Globus pallidus (tissue), 1 donor: ENCODE measurements at places on chromosomes 7 and 10.

DNA sequence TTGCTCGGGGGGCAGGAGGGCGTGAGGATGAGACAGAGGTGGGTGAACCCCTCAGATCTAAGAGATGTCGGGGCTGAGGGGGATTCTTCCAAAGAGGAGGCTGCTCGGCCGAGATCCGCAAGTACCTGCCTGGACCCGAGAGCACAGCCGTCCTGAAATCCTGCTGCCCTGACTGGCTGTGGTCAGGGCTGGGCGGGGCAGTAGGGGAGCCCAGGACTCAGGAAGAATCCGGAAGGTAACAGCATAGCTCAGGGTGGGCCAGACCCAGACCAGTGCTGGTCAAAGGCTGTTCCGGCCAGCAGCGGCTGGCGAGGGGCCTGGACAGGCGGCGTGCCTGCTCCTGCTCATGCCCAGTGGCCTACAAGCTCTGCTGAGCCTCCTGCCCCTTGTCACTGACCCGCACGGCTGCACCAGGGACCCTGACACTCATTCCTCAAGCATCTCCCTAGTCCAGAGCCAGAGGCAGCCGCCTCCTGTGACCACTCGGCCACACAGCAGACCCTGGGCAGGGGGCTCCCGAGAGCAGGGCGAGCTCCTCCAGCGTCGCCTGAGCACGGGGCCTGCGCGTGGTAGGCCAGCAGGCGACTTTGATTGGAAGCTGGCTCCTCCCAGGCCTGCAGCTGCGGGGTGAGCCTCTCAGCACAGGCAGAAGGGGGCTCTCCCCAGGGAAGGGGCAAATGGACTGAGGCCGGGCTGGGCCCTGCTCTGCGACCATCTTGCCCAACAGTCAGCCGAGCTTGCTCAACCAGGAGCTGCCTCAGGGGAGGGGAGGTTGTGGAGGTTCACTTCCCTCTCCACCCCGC lies 3.1 kb upstream of the ADAP1 start:
- DNase-seq: no peak

DNA sequence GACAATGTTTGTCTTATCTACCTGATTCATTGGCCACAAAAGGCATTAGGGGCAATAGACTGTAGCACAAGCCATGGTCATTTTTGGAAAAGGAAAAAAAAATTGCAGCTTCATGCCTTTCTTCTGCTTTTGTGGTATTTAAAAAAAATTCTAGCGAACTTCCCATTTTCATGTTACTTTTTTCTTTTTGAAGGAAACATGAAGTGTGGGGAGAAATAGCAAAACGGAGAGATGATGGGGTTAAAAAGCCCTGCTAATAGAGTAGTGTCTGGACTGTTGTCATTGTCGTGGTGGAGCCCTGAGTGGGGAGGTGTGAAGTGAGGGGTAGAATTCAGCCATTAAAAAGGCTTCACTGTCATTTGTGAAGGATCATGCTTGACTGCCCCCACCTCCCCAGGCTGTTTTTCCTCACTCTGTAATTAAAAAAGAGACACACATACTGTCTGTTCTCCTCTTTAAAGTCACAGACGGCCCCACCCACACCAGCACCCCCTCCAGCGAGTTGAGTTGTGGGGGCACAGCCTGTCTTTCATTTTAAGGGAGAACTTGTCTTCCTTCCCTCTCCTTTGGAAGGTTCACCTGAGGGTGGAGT lies 272.4 kb downstream of the CREB5 start:
- DNase-seq: no peak

DNA sequence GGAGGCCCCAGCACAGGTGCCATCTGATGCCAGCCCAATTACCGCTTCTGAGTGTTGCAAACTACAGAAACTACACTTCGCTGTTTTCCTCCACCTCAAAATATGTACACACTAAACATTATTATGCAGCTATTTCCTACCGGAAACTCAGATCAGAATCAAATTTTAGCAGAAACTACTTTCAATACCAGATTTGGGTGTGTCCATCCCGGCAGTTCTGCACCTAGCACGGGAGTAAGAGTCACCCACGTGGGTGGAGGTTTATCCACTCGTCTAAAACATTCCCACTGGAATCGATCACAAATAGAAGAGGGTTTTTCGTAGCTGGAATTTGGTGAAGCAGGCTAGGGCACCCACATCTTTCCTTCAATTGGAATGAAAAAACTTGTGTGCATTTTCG lies 214.4 kb upstream of the PRKCQ start:
- DNase-seq: no peak

DNA sequence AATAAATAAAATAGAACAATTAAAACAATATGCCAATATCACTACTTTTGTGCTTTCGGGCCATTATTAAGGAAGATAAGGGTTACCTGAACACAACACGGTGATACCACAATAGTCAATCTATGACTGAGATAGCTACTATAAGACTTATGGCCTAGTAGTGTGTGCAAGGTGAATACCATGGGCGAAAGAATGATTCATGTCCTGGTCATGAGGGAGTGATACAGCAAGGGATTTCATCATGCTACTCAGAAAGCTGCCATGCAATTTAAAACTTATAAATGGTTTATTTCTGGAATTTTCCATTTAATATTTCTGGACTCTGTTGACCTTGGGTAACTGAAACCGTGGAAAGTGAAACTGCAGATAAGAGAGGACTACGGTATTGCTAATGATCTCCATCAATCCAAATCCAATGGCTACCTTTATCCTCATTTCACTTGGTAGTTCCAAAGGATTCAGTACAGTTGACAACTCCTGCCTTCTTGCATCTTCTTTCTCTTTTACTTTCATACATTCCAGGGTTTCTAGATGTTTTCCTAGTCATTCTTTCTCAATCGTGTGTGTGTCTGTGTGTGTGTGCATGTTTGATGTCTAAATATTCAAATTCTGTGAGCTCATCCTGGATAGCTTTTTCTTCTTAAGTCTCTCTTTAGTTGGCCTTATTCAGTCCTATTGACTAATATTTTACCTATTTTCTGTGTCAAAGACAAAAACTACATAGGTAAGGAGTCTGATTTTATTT lies 100.5 kb upstream of the MAGI2 start:
- no peak for DNase-seq

DNA sequence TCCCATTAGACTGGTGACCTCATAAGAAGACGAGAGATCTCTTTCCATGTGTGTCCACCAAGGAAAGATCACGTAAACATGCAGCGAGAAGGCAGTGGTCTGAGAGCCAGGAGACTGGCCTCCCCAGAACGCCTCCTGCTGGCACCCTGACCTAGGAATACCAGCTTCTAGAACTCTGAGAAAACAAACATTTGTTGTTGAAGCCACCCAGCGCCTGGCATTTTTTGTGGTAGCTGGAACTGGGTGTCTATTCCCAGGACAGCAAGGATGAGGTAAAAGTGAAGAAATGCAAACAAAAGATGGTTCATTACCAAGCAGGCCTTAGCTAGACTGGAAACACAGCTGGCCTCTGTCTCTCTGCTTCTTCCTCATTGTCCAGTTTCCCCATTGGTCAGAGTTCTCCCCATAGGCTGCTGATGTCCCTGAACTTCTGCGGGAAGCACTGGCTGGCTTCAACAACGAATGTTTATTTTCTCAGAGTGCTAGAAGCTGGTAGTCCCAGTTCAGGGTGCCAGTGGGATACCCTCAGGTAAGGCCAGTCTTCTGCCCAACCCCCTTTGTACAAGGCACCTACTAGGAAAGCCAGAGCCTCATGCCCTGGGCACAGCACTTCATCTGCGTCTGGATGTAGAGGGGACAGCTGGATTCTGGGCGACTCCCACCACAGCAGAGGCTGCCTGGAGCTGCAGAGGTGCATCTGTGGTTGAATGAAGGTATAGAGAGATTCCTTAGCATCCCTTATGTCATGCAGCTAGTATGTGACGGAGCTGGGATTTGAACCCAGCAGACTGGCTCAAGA lies 304.9 kb downstream of the TCERG1L start:
- no peak for DNase-seq

GRCh38 chr7:157046681-157047080 lies 36.2 kb upstream of the MNX1 start:
- no peak for DNase-seq

GRCh38 chr7:64619705-64620104 lies 46.2 kb upstream of the ZNF107 start:
- DNase-seq: no peak

GRCh38 chr7:90207956-90208355 lies 3.6 kb upstream of the STEAP2 start:
- DNase-seq: no peak
